ENCODE measurements at places on chromosomes 7 and 10.
A peak's percentile ranks its signal among the peaks of the same experiment; 100 is the strongest.

- DNase-seq: peak; percentile 2
Measured at GRCh38 chr7:157903710-157904109, 566.9 kb downstream of the DNAJB6 start.

DNA sequence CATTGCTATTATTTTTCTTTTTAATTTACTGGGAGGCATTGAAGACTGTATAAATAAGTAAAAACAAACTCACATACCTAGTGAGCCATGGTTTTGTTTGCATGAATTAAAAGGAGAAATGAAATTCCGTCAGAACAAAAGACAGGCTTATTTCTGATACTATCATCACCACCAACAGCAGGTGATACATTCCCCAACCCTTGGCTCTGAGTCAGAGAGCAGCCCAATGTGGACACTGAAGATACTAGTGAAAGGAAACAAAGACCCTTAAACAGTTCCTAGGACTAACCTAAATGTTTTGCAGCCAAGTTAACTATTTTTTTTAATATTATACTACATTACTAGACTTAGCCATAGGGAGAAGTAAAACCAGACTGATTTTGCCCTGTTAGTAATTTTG, 31.6 kb downstream of the CHRM2 start:
- no peak for DNase-seq

- DNase-seq: no peak
Measured at GRCh38 chr7:155824227-155824886, 12.1 kb upstream of the SHH start.

DNA sequence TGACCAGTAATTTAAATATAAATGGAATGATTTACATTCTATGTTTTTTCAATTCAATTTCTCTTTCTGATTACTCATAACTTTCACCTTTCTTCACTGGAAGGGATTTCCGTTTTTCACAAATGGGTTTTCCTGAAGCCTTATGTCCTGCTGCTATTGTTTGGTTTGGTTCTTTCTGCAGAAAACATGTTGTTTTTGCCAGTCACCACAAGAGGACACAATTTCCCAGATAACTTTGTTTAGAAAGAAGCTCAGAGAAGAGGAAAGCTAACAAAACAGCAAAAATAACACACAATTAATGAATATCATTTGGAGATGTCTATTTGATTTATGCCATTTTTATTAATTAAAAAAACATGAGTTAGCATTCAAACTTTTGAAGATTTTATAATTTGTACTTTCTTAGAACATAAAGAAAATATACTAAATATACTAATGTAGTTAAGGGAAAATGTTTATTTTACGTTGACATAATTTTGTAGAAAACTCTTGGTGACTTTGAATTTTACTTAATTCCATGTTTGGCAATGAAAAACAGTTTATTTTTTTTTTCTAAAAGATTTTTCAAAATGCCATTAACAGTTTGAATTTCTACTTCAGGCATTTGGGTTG, 4.6 kb upstream of the TWIST1 start:
- DNase-seq: peak; percentile 72

GRCh38 chr7:156896388-156897022, 3.5 kb upstream of the LMBR1 start:
- DNase-seq: no peak

DNA sequence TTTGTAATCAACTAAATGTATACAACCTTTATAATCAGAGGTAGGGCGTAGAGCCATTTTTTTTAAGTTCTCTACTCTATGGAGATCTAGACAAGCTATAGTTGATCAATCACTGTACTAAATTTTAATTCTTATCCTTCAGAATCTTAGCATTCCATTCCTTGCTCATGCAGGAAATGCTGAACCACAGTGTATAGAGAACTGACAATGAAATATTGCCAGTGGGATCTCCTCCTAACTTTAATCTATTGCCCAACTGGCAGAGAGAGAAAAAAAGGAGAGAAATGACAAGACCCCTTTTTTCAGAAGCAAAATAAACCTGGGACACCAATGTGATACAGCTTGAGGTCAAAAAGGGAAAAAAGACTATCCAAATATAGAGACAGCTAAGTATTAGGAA, 26.4 kb upstream of the PPP3CB start:
- no peak for DNase-seq

- no peak for DNase-seq
Measured at GRCh38 chr7:105602325-105603305, 21.3 kb upstream of the EFCAB10 start.

- no peak for DNase-seq
Measured at GRCh38 chr10:44967616-44968015, 8.0 kb downstream of the RASSF4 start.

DNA sequence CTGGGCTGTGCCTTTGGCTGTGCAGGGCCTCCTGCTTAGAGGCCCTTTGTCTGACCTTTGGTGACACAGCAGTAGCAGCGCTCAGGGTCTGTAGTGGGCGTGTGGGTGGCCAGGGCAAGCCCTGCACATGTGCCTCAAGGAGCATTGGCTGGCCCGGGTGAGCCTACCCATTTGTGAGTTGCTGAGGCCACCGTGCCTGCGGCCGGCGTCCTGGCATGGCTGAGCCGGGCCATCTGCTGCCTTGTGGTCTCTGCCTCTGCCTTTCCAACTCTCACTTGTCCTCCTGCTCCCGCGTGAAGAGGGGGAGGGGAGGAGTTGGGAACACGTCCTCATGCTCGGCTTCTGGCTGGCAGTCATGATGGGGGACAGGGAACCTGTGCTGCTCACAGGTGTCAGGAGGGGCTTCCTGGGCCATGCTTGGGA, 9.2 kb upstream of the ORAI2 start:
- DNase-seq: no peak

GRCh38 chr10:6543431-6544005, 36.6 kb downstream of the PRKCQ start:
- no peak for DNase-seq

GRCh38 chr10:73950155-73950948, 39.4 kb downstream of the PLAU start:
- no peak for DNase-seq

DNA sequence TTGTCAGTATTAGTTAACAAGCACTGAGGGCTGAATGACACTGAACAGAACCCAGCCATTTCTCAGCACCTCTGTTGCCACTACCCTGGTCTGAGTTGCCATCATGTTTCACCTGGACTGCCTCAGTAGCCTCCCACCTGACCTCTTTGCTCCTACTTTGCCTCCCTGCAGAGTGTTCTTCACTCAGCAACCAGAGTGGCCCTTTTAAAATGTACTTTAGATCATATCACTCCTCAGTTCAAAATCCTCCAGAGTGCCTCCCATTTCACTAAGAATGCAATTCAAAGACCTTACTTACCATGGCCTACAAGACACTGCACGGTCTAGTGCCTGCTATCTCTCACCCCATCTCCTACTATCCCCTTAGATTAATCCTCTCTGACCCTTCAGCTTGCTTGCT, 214.5 kb downstream of the AUTS2 start:
- DNase-seq: no peak

GRCh38 chr10:103548006-103548405, 54.5 kb downstream of the NEURL1 start:
- no peak for DNase-seq

GRCh38 chr7:92527300-92528187, 776 bp downstream of the PEX1 start:
- DNase-seq: peak; percentile 20

DNA sequence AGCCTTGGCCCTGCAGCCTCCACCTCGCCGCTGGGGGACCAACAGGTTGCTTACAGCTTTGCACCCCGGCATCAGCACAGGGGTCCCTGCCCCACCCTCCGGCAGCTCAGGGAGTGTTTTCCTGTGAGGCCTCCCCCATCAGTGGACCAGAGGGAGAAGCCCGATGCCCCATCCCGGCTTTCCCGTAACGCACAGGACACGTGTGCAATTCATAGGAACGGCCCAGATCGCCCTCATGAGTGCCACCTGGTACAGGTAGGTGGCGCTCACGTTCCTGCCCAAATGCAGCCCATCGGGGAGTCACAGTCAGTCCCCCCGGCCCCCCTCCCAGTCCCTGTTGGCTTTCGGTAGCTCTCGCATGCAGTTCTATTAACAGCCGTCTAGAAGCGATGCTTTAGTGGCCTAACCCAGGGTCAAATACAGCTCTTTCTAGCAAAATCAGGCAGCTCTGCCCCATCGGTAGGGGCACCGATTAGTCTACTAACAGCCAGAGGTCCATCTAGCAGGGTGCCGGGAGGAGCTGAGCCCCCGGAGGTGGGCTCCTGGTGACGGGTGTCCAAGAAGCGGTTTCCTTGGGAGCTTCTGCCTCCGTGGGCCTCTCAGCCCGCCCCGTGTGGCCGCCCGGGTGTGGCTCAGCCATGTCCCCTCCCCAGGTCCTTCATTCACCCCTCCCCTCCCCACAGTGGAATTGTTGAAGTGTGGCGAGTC, 48.4 kb upstream of the GTF2IRD1 start:
- no peak for DNase-seq

GRCh38 chr7:32507414-32507813, 12.1 kb downstream of the AVL9 start:
- DNase-seq: no peak

GRCh38 chr7:37109016-37109683, 339.5 kb downstream of the ELMO1 start:
- peak; percentile 67 for DNase-seq

- DNase-seq: no peak
Measured at GRCh38 chr10:102653060-102653459, 8.8 kb downstream of the TRIM8 start.

DNA sequence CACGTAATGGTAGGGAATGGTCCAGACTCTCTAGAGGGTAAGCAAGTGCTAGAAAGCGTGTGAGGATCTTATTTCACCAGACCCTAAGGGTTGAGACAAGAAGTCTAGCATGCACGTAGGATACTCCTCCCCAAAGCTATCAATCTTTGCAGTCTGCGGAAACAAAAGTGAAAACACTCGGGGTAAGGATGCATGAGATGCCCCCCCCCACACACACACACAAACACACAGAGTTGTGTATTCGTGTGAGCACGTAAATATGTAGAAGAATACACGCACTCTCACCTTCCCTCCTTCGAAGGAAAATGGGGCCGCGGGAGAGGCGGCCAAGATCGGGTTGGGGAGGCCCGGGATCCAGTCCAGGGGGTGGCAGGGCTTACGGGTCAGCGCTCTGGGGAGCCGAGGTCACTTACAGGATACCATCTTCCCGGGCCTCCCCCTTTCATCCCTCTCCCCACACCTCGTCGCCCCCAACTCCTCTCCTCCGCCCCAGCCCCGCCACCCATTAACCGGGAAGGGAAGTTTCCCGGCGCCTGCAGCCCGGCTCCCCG, 455 bp downstream of the CUL2 start:
- peak; percentile 20 for DNase-seq

GRCh38 chr7:27186668-27187474, 1.8 kb upstream of the HOXA11 start:
- no peak for DNase-seq

GRCh38 chr7:7103343-7104313, 78.7 kb upstream of the C1GALT1 start:
- peak; percentile 83 for DNase-seq

GRCh38 chr10:62188021-62188616, 80.5 kb downstream of the RTKN2 start:
- no peak for DNase-seq

GRCh38 chr10:58178811-58179210, 88.9 kb downstream of the IPMK start:
- DNase-seq: no peak

GRCh38 chr10:102461187-102462054, 10.1 kb upstream of the C10orf95 start:
- peak; percentile 84 for DNase-seq

DNA sequence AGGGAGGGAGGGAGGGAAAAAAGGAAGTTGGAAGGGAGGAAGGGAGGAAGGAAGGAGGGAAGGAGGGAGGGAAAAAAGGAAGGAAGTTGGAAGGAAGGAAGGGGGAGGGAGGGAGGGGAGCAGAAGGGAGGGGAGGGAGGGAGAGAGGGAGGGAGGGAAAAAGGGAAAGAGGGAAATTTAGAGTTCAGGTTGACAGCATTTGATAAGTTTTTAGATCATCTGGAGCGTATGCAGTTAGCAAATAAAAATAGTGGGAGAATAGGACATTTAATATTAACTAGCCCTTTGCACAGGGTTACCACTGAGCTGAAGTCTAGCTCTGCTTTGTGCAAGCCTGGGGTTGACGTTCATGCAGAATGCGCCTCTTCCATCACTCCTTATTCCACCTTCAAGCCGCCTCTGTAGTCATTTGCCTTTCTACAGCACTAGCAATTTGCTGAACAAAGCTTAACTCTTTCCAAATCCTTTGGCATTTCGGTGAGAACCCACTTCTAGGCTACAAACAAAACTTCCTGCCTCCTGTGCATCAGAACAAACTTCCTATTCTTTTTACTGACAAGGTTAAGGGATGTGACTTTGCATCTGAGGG, 8.6 kb downstream of the STRA8 start:
- no peak for DNase-seq

DNA sequence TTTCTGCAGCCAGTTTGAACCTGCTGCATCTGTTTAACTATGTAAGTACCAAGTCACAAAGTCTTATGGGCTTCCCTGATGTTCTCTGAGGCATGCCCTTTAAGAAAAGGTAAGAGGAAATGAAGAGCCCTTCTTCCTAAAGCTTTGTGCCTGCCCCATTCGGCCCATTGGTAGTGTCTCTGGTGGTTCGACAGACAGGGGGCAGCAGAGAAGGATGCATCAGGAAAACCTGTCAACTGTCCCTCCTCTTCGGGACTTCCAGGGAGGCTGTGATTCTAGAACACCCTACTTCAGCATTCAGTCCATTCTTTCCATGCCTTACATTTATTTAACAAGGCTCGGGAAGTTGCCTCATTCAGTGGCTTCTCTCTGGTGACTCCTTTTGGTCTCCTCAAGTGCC, 1.9 kb upstream of the SFRP4 start:
- DNase-seq: no peak

DNA sequence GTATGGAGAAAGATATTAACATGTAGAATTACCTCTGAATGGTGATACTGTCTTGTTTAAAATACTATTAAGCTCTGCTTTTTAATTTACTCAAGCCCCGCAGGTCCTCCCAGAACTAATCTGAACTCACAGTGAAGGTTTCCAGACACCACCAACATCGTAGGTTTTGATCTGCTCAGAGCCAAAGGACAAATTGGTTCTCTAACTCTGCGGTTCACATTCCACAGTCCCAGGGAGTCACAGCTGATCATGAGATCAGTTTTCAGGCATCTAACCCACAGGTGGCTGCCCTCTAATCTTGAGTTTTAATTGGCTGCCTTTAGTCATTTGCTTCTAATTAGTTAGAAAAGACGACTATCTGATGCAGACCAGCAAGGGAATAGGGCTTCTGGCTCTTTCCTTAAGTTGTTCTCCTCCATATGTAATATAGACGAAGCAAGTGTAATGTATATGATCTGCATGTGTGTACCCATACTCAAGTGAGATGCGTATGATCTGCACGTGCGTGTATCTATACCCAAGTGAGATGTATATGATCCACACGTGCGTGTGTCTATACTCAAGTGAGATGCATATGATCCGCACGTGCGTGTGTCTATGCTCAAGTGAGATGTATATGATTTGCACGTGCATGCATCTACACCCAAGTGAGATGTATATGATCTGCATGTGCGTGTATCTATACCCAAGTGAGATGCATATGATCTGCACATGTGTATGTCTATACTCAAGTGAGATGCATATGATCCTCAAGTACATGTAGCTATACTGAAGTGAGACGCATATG, 331.5 kb upstream of the NPVF start:
- DNase-seq: no peak

All from pons (tissue), 1 donor.